M059J (cell line): ENCODE measurements at places on chromosomes 5 and 9. TPM values are rescaled to one million over a fixed set of nuclear protein-coding genes. Genes with fewer than 3 reads are reported as not detected.

GRCh38 chr5:79846198-79846521 is 144.9 kb downstream of the MTX3 start:
- no peak for DNase-seq

GRCh38 chr9:122222791-122223190 is 6.0 kb downstream of the LHX6 start:
- no peak for DNase-seq

SPINK13 gene
- total RNA-seq = not detected in 2 replicates

GRCh38 chr9:21060919-21061561 is 16.7 kb downstream of the IFNB1 start:
- peak; percentile 15 for DNase-seq

DNA sequence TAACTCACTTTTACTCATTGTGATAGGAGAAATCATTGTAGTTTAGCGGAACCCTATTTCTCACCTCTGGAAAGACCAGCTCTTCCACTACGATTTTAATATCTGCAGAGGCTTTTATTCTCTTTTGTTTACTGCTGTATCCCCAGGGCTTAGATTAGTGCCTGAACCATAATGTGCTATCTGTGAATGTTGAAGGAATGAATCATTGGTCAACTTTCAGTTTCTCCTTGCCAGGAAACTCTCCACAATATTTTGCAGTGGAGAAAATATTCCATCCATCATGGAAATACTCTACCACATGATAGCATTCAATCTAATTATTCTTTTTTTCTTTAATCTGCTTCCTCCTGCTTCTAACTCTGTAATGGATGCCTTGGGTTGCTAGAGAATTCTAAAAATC is 263.5 kb upstream of the PTPRD start:
- peak; percentile 35 for DNase-seq

- DNase-seq = peak; percentile 32
Observed at GRCh38 chr9:6944896-6945295, 187.1 kb downstream of the KDM4C start.

GRCh38 chr9:93345643-93346230 is 105.7 kb upstream of the FAM120A start:
- DNase-seq = no peak

DNA sequence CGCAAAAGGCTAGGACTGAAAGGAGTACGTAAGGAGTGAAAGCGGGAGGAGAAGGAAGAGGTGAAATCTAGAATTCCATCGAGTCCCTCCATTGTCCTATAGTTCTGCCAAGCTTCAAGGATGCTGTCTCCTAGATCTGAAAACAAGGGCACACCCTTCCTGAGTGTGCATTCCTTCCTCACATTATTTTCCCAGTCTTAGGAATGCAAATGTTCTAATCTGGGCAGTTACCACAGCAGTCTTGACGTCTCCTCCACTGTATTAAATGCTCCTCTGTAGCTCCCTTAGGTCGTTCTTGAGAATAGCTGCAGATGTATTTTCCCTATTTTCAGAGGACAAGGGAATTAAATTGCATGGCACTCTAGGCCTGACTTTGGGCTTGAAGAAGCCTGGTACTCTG is 127.6 kb downstream of the SLIT3 start:
- no peak for DNase-seq

DNA sequence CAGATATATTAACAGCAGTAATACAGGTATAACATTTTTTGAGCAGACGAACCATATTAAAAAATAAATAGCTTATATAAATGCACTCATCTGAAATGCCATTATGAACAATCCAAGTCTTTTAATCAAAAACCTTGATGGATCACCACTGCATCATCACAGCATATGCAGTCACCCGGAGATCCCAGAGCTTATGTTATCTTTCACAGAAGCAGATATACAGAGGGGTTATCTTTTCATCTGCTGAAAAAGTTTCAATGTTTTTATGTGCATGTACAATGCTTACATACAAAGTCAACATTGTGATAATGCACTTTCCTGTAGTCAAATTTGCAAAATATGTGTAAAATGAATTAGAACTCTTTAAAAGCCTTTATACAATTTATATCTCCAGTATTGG is 211.9 kb downstream of the FBXL7 start:
- DNase-seq = no peak

DNA sequence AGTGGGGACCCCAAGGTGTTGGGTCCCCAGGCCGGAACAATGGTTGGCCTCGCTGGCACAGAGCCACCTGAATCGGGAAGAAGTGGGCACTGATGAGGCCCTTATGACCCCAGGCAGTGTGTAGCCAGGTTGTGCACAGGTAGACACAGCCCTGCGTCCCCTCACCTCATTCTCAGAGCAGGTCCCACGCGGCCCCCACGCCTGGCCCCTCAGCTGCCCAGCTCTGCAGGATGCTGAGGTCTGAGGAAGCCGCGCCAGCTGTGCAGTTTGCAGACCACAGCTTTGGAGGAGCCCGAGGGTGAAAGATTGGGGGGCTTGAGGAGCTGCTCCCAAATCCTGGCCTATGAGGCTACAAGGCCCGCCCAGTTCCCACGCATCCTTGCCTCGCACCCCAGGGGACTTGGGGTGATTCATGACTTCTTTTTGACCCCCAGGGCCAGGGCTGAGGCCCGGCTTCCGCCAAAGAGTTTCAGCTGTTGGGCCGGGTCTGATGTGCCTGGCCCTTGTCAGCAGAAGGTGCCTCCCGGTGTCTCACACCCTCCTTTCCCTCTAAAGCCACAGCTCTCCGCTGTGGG is 87.8 kb upstream of the PHYKPL start:
- DNase-seq = no peak
